ENCODE measurements at places on chromosomes 3 and 15. TPM values are rescaled to one million over a fixed set of nuclear protein-coding genes. Genes with fewer than 3 reads are reported as not detected.
A peak's percentile ranks its signal among the peaks of the same experiment; 100 is the strongest.

DNA sequence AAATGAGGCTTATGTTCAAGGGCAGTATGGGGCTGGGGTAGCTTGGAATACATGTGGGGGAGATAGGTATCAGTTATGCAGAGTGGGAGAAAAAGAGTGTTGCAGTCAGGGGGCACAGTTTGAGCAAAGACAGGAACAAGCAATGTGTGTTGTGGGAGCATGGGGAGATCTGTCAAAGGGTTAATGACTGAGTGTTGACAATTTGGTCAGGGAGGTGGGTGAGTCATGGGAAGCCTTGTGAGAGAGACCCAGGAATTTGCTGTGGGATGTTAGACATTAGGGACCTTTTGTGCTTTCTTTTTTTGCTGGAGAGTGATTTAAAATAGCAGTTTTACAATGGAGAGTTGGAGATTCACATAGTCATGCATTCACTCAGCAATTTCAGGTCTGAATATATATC, 221.6 kb upstream of the NR2E3 start:
- H3K4me1 ChIP-seq = no peaks in the 10 kb centered on the region
- no peaks in the 10 kb centered on the region for H3K36me3 ChIP-seq
- no peaks in the 10 kb centered on the region for H3K27me3 ChIP-seq
- no peak overlapping the region for H3K4me3 ChIP-seq

- no peak overlapping the region for H3K27ac ChIP-seq
- H3K4me1 ChIP-seq = peaks cover 56% of the 10 kb centered on the region
- no peak overlapping the region for H3K4me3 ChIP-seq
- DNase-seq = no peak
- no peaks in the 10 kb centered on the region for H3K27me3 ChIP-seq
Observed at GRCh38 chr3:15313461-15313860, 18.9 kb downstream of the SH3BP5 start.

DNA sequence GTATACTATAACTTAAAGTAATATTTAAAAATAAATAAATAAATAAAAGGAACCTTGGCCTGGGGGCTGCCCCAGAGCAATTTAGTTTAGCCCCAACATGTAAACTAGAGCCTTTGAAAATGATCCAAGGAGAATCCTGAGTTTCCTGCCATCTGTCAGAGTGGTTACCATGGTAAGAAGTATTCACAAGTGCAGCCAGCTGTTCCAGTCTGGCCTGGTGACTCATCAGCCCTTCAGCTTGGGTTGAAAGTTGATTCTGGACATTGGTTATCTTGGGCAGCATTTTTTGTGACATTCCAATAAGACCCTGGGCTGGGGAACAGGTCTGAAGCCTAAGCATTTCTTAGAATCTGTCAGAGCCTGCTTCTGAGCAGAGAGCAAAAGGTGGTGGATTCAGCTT, 72.7 kb upstream of the LRTM1 start:
- H3K27me3 ChIP-seq = no peaks in the 10 kb centered on the region
- H3K36me3 ChIP-seq = no peaks in the 10 kb centered on the region
- H3K27ac ChIP-seq = no peak overlapping the region
- H3K4me3 ChIP-seq = no peak overlapping the region

DNA sequence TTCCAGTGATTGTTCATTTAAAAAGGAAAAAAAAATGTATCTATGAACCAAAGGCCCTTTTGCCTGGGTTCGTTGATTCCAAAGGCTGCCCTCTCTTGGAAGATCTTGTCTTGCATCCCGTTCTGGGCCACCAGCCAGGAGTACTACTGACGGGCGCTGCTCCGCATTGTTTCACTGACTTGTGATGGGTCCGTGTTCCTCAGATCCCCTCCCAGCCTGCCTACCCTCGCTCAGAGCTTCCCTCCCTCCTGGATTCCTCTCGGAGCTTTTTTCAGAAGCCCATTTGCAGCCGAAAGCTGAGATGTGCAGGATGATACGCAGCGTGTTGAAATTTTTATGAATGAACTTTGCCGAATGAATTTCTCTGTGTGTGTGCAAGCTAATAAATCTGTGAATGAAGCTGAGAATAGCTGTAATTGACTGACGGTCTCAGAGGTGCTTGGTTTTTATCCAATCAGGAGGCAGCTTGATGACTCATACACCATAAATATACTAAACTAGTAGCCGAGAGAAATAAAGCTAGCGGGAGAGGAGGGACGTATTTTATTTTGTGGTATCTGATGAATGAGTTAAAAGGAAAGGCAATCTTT, at the start of gene SHC4:
Gene SHC4, minus strand, starts transcription at position 396 of the 590 bp plus-strand sequence. CDS start 904 bp downstream, outside the sequence.
- H3K4me1 ChIP-seq = peaks cover 8% of the 10 kb centered on the region
- DNase-seq = peak; percentile 85
- no peaks in the 10 kb centered on the region for H3K36me3 ChIP-seq
- H3K27ac ChIP-seq = no peak within 1 kb of the TSS
- H3K4me3 ChIP-seq = peak within 1 kb of the TSS; percentile 67
- peaks cover 61% of the 10 kb centered on the region for H3K27me3 ChIP-seq

DNA sequence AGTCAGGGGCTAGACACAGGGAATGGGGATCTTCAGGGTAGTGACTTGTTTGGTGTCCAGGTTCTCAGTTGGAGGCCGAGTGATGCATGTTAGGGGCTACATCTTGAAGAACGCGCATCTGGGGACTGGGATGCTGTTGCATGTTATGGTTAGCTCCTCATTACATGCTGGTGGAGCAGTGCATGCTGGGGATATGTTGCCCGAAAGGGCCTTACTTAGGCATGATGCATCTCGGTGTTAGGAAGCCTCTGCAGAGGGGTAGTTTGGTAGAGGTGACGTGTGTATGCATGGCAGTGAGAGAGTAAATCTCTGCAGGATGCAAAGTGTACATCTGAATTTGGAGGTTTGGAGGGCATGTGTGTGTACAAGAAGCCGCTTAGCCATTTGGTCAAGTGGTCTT, 2.4 kb downstream of the EIF4G1 start:
- H3K4me3 ChIP-seq = peak overlapping the region; percentile 83
- H3K4me1 ChIP-seq = peaks cover 13% of the 10 kb centered on the region
- no peaks in the 10 kb centered on the region for H3K27me3 ChIP-seq
- no peaks in the 10 kb centered on the region for H3K36me3 ChIP-seq
- DNase-seq = no peak

DNA sequence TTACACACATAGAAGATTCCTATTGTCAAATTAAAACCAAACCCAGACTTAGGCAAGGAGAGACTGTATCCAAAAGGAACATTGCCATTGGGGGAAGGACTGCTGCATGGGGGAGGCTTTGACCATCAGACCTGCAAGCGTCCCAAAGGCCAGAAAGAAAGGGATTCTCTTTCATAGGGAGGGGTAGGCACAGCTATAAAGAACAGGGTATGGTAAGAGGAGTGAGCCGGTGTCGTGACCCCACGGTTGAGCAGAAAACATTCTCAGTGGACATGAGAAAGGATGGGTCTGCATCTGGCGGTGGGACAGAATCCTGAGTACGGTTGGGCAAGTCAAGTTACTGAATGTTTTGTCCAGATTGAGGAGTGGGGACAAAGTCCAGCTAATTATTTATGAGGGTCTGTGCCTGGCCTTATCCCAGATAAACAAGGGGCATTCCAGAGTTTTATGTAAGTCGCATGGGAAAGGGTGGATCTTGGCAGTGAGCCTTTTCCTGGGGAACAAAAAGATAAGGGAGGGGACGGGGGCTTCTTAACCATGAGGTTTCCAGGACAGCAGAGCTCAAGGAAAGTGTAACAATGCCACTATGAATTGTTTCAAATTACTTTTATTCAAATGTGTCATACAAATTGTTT, 357.8 kb downstream of the OCA2 start:
- no peaks in the 10 kb centered on the region for H3K4me1 ChIP-seq
- H3K27ac ChIP-seq = no peak overlapping the region
- no peak overlapping the region for H3K4me3 ChIP-seq

DNA sequence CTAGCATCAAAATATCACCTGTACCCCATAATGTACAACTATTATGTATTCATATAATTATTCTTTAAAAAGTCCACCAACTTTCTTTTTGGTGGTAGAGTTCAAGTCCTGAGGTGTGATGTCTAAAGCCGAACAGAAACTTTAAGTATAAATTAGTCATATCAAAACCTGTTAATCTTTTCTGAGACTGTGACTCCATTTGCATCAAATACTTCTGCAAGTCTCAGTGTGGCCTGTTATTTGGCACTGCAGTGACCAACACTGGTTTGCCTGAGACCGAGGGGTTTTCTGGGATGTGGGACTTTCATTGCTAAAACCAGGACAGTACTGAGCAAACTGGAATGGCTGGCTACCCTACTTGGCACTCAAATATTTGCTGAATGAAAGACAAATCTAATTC, 7.3 kb downstream of the NGLY1 start:
- no peak overlapping the region for H3K4me3 ChIP-seq
- no peak for DNase-seq
- no peaks in the 10 kb centered on the region for H3K4me1 ChIP-seq
- H3K27me3 ChIP-seq = no peaks in the 10 kb centered on the region
- H3K36me3 ChIP-seq = peaks cover 13% of the 10 kb centered on the region

DNA sequence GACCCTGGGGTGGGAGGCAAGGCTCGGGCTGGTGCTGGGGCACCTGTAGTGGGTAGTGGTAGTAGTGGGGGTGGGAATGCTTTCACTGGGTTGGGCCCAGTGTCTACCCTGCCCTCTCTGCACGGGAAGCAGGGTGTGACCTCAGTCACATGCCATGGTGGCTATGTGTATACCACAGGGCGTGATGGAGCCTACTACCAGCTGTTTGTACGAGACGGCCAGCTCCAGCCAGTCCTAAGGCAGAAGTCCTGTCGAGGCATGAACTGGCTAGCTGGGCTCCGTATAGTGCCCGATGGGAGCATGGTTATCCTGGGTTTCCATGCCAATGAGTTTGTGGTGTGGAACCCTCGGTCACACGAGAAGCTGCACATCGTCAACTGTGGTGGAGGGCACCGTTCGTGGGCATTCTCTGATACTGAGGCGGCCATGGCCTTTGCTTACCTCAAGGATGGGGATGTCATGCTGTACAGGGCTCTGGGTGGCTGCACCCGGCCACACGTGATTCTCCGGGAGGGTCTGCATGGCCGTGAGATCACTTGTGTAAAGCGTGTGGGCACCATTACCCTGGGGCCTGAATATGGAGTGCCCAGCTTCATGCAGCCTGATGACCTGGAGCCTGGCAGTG, 5.2 kb downstream of the DALRD3 start:
- no peaks in the 10 kb centered on the region for H3K27me3 ChIP-seq
- H3K4me1 ChIP-seq = peaks cover 6% of the 10 kb centered on the region
- no peak for DNase-seq
- H3K4me3 ChIP-seq = no peak overlapping the region
- H3K36me3 ChIP-seq = no peaks in the 10 kb centered on the region
- no peak overlapping the region for H3K27ac ChIP-seq

DNA sequence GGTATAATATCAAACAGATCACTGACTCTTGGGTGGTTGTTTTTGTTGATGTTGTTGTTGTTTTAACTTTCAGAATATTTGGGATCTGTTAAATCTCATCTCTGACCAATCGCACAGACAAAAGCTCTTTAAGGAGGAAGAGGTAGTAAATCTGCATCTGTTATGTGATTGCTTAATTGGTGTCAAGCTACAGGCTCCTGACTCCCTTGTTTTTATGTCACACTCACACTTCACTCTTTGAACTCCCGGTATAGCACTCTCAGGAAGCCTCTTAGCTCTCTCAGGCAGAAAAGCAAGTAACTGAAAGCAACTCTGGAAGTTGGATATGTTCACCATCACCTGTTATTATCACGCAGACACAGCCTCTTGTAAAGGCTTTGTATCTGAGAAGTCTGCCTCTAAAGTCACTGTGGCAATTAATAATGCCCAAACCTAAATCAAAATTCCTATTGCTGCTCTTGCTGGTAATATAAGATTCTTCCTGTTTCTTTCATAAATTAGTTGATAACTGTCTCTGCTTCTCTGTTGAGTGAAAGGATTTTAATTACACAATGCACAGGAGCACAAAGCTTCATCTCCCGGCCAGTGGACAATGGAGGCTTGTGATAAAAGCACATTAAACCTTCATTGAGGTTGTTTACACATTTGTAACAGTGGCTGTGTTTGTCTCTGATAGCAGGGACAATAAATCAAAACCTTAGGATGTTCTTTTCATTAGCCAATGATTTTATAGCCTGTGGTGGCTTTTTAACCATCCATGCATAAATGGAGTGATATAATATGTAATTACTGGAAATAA, 576.7 kb downstream of the MFSD1 start:
- no peak for DNase-seq
- H3K27ac ChIP-seq = no peak overlapping the region
- H3K4me1 ChIP-seq = peaks cover 10% of the 10 kb centered on the region
- H3K36me3 ChIP-seq = no peaks in the 10 kb centered on the region
- no peak overlapping the region for H3K4me3 ChIP-seq
- H3K27me3 ChIP-seq = no peaks in the 10 kb centered on the region

- no peaks in the 10 kb centered on the region for H3K36me3 ChIP-seq
- peak overlapping the region; percentile 85 for H3K4me3 ChIP-seq
- H3K27ac ChIP-seq = no peak overlapping the region
Observed at GRCh38 chr3:184134746-184135148, 411 bp upstream of the EIF2B5 start.

The FBLN2 gene
- total RNA-seq = 15.9 TPM

The UTS2B gene
- total RNA-seq = not detected

The GPR149 gene
- total RNA-seq = not detected

The DNAJB11 gene
- total RNA-seq = 52.7 TPM

The OXNAD1 gene
- 28.7 TPM for total RNA-seq

The CPEB1 gene
- 2.1 TPM for total RNA-seq

The ARRDC4 gene
- 19.9 TPM for total RNA-seq
